GM12865 (cell line): ENCODE measurements at places on chromosomes 4 and X.

GRCh38 chrX:19555236-19555635 is 39.9 kb upstream of the MAP3K15 start:
- no peak for DNase-seq

GRCh38 chr4:20370274-20370673 is 118.6 kb downstream of the SLIT2 start:
- no peak for DNase-seq

DNA sequence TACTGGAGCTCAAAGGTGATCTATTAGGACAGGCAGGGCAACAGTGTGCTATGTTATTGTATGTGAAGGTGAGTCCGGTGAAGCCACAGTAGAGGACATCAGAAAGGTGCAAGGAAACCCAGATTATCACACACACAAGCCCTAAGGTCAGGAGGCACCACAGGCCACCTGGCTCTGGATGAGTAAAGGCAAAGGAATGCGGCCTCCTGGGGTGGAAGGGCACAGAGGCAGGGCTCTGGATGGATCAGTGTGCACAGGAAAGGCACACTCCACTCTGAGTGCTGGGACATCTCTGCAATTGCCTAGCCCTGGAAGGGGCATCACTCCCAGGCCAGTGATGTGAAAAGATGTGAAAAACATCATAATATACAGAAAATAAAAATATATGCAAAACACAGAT is 683.5 kb downstream of the TRIML1 start:
- no peak for DNase-seq

- DNase-seq: peak; percentile 74
Observed at GRCh38 chr4:106369456-106370060, 980 bp upstream of the GIMD1 start.

- no peak for DNase-seq
Observed at GRCh38 chr4:169689681-169690080, 68.1 kb downstream of the HPF1 start.

- DNase-seq: no peak
Observed at GRCh38 chr4:8860892-8861575, 10.6 kb downstream of the HMX1 start.
